ENCODE measurements at places on chromosomes 2 and 18.

DNA sequence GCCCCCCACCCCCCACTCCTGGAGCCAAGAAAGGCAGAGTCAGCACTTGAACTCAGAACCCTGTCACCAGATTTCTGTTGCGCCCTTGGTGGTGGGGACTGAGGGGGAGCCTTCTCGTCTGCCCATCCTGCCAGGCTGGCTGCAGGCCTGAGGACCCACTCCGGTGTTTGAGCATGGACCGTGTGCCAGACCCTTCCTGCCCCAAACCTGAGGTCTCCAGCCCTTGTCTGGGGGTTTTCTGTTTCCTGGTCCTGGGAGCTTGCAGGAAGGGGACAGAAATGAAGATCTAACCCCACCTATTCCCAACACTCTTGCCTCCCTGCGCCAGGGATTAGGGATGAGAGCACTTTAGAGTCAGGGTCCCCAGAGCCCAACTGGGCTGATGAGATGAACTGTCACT, 190.6 kb downstream of the HAUS1 start:
- no peak for DNase-seq

DNA sequence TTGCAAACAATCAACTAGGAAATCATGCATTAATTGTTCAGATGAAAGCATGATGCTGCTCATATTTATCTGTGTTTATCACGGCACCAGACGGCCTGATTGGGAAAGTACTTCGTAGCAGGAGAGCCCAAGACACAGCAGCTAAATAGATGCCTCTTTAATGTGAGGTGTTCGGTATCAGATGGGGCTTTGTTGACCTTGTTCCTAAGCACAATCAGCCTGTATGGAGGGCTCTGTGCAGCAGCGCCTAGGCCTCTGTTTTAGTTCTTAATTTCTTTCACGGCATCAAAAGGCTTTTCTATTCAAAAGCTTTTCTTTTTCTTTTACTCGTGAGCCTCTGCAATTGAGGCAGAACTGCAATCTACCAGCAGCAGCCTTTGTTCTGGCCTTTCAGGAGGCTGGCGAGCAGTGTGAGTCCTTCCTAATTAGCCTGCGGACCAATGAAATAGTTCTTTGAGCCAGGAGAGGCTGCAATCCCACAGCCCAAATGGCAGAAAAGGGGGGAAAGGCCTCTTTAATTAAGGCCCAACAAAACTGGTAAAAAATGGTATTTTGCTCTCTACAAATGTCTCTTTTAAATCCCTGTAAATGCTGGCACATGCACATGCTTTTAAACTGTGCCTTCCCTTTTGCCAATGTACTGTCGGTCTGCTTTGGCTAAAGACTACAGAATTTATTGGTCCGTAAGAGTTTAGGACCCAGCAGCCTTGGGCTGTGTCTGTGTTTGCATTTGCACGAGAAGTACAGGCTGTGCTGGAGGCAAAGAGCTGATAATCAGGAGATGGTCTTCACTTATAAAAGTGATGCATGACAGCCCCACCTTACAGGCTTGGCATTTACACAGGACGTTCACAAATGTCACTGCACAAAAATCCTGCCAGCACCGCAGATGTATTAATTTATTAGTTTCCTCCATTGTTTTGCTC, 159.6 kb downstream of the RND3 start:
- DNase-seq: no peak

- no peak for DNase-seq
Observed at GRCh38 chr2:8170552-8171327, 511.1 kb upstream of the ID2 start.

DNA sequence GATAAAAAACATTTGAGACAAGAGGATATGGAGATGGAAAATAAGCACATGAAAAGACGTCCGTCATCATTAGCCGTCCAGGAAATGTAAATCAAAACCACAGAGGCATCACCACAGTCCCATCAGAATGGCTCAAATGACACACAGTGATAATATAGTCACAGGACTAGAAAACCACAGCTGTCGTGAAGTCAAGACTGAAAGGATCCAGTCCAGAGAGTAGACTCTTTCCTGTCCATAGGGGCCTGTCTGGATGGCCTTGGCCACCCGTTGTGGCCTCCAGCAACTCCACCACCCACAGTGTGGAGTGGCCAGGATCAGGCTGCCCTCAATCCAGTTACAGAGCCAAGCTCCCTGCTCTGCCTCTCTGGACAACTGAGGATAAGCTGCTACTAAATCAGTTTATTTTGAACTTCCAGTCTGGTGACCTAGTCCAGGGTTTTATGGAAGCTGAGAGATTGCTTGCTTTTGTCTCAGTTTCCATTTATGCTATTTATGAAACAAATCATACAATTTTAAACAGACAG, 60.4 kb downstream of the RHOB start:
- DNase-seq: no peak
